ENCODE measurements at places on chromosomes 7 and 10.

- DNase-seq, result no peak
Measured at GRCh38 chr10:132848291-132848701, 62.3 kb upstream of the NKX6-2 start.

DNA sequence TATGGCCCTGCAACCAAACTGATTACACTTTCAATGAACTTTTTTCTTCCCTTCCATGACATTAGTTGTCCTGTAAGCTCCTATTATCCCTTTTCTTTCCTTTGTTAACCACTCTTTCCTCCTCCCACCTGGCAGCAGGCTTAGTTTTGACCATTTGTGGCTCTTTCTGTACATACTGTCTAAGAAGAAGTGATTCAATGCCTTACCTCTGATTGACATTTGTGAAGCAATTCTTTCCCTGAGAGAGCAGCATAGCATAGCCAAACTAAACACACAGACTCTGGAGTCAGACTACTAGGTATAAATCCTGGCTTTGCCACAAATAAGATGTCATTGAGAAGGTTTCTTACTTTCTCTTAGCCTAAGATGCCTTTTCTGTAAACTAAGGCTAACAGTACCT, 48.9 kb downstream of the AHR start:
- DNase-seq, result no peak

DNA sequence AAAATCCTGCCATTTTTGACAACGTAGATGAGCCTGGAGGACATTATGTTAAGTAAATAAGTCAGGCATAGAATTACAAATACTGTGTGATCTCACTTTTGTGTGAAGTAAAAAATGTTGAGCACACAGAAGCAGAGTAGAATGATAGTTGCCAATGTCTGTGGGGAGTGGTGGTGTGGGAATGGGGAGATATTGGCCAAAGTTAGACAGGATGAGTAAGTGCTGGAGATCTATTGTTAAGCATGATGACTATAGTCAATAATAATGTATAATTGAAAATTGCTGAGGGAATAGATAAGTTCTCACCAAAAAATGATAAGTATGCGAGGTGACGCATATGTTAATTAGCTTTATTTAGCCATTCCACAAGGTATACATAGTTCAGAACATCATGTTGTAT, 92.0 kb downstream of the GPR85 start:
- DNase-seq, result no peak

DNA sequence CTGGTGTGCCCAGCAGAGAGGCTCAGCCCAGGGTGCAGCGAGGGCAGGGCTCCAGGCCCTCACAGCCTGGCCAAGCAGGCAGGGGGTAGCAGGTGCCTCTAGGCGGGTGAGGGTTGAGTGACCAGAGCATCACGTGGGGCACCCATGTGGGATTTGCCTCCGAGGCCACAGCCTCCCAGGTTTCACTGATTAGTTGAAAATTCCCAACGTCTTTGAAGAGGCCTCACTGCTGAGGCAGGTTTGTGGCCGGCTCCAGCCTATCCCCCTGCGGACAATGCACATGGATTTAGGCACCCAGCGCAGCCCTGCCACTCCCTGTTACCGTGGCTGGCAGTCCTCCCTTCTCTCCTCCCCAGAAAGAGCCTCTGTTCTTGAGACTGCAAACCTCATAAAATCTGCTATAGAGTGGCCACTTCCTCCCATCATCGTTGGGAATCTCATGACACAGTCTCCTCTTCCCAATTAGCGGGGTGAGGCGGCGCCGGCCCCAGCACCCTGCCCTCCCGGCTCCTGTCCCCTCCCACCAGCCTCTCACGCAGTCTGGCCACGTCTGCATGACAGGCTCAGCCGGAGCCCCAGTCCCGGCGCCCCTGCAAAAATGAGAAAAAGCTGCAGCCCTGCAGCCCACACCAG, 10.8 kb downstream of the MYL10 start:
- no peak for DNase-seq

DNA sequence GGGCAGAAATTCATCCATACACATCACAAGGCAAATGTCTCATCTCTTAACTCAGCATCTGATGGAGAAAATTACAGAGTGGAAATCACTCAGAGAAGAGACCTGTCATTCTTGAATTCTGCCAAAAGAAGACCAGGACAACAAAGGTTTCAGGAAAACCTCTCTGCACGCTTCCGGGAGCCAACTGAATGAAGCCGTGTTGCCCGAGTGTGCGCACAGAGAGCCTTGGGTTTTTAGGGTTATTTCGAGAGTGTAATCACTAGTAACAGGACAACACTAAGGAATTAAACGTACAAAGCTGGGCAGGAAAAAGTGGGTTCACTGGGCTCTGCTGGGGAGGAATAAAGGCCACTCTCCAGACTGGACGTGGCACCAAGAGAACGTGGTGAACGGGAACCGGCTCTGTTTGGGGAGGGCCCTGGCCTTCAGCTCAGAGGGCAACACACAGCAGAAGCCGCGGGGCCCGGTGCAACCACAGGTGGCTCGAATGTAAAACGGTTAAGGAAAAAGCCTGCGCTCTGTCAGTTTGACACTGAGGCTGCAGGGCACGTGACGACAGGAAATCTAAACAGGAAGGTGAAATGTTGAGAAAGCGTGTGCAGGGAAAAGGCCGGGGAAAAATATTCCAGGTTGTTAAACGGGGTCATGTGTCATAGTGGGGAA, 331.5 kb downstream of the DNAJB6 start:
- no peak for DNase-seq

DNA sequence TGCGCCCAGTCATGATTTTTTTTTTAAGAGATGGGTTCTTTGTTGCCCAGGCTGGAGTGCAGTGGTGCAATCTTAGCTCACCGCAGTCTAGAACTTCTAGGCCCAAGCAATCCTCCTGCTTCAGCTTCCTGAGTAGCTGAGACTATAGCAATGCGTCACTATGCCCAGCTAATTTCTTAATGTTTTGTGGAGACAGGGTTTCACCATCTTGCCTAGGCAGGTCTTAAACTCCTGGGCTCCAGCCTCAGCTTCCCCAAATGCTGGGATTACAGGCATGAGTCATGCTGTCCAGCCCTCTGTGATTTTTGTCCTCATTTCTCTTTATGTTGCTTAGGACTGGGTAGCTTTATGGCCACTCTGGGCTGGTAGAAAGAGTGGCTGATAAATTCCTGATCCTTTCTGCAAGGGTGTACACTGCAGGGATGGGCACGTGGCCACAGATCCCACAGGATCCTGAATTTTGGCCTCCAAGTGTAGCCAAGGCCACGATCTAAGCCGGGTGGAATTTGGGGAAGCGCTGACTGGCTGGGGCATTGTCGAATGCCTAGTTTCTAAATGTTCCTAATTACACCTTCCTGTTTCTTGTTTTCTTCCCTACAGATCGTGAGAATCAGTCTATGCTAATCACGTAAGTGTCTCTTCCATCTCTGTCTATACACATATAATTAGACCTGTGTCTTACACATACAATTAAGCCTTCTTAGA, 24.1 kb upstream of the MYH16 start:
- DNase-seq, result no peak

GRCh38 chr7:147245274-147245673, 1128.7 kb downstream of the CNTNAP2 start:
- no peak for DNase-seq

DNA sequence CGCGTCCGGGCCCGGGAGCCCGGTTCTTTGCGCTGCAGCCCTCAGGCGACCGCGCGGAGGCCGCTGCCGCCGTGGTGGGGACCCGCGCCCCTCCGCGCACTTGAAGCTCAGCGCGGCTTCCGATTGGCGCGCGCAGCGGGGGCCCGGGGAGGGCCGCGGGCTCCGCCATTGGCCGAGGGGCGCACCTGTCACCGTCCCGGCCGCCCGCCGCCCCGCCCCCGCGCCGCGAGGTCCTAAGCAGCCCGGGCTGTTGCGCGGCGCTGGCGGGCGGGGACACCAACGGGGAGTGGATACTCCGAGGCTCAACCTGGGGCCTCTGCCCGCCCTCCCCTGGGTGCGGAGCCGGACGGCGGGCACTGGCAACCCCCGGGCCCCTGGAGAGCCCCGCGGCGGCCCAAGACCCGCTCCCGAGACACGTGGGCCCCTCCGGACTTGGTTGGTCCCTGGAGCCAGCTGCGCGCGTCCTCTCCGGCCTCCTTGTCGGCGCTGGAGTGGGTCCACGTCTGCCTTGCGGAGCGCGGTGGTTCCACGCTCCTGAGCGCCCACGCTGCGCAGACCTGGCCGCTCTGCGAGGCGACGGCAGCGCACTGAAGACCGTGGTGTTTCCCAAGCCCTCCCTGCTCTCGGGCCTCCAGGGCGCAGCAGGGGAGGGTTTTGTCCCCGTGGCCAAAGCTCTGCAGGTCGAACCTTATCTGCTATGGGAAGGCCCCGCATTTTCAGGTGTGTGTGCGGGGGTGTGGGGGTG, at the start of gene MNX1:
TSS of gene MNX1 (minus strand) at position 76 of the 745 bp plus-strand sequence. CDS start 313 bp downstream, outside the sequence.
- no peak for DNase-seq

GRCh38 chr10:23053036-23053435, 42.3 kb upstream of the MSRB2 start:
- no peak for DNase-seq

- peak; percentile 5 for DNase-seq
Measured at GRCh38 chr7:66921918-66922486, 977 bp downstream of the TMEM248 start.

- no peak for DNase-seq
Measured at GRCh38 chr7:135117096-135117495, 30.8 kb upstream of the TMEM140 start.

DNA sequence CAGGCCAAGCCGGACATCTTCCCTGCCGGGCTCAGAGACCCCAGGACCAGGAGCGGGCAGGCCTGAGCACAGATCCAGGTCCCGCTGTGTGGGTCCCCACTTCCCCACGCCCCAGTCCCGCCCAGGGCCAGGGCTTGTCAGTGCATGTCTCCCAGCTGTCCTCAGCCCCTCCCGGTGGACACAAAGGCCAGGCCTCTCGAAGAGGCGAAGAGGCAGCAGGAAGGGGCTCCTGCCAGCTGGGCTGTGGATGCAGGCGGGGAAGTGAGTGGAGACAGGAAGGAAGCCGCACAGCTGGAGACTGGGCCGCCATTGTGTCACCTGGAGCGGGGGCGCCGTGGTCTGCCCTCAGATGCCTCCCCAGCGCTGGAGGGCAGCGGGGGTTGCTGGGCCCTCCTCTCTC, 4.8 kb downstream of the GRIFIN start:
- DNase-seq, result no peak

- DNase-seq, result no peak
Measured at GRCh38 chr7:23968791-23969190, 258.8 kb downstream of the STK31 start.

GRCh38 chr7:124155432-124156022, 122.7 kb upstream of the TMEM229A start:
- DNase-seq, result no peak

DNA sequence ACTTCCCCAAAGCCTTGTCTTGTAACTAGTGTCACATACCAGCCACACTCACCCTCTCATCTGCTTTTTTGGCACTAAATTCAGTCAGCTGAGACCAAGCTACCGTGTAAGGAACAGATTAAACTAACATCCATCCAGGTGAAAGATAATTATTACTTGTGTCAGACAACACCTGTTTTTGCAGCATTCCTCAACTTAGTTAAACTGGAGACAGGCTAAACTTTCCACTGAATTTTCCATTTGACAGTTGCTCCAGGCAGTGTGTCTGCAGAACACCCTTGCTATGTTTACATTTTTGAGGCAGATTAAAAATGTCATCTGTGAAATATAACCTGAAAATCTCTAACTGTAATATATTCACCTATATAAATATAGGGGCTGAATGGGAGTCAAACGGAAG, 73.6 kb downstream of the CYP26A1 start:
- no peak for DNase-seq

DNA sequence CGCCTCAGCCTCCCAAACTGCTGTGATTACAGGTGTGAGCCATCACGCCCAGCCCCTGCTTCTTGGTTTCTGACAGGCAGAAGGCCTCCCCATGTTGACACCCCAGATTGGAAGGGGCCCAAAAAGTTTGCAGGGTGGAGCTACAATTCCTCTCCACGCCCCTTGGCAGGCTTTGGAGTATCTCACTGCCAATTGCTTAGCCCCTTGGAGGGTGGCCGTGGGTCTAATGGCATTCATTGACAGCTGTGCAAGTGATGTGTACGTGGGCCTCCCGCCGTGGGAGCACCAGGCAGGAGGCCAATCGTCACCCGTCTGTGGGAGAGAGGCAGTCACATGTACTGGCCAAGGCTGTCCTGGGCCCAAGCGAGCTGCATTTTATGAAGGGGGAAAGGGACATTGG, 73.7 kb upstream of the PPIF start:
- DNase-seq, result no peak

DNA sequence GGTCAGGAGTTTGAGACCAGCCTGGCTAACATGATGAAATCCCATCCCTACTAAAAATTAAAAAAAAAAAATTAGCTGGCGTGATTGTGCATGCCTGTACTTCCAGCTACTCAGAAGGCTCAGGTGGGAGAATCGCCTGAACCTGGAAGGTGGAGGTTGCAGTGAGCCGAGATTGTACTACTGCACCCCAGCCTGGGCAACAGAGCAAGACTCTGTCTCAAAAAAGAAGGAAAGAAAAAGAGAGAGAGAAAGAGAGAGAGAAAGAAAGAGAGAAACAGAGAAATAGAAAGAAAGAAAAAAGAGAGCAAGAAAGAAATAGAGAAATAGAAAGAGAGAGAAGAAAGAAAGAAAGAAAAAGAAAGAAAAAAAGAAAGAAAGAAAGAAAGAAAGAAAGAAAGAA, 292.8 kb upstream of the KLF6 start:
- DNase-seq, result no peak

- DNase-seq, result no peak
Measured at GRCh38 chr10:98255146-98255877, 12.7 kb downstream of the LOXL4 start.

DNA sequence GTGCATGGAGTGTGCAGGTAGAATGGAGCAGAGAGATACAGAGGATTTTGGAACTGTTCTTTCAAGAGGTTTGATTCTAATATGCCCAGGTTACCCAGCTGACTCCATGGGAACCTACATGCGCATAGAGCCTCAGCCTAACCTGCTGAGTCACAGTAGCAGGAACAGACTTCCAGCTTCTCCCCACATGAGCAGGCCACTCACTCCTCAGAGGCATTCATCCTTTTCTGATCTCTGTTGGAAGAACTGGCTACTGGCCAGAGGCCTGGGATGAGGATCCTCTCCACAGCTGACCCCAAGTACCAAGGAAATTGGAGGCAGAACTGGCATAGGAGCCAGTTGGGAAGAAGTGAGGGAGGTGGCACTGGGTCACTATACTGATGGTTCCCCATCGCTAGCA, 17.9 kb upstream of the CCSER2 start:
- no peak for DNase-seq

DNA sequence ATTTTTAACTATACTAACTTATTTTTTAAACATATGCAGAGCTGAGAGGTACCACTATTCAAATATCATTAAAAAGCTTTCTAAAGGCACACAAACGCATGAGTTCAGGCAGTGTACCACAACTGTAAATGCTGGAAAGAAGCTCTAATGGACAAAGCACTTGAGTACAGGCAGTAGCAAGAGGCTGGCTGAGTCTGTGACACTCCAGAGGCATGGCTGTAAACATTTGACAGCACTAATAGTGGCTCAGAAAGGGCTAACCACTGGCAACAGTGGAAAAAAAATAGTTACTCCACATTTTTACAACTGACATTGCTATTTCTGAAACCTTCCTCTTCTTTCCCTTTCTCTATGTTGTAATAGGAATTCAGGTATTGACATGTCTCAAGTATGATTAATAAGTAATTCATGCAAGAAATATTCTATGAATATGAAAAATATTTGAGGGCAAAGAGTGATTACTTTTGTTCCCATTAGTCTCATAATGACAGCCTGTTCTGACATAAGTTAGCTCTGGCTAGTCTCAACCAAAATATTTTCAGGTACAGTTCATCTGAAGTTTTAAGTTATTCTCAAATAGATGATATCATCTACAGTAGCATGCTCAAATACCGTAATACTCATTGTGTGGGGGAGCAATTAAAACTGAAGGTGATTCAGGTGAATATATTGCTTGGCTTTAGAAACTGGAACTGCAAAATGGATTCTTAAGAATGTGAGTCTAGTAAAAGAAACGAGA, 324.0 kb upstream of the POT1 start:
- DNase-seq, result no peak

Data from activated naive CD4-positive, alpha-beta T cell (primary cell).